GM20000 (cell line): ENCODE measurements at places on chromosomes 16 and 17.
A peak's percentile ranks its signal among the peaks of the same experiment; 100 is the strongest.

DNA sequence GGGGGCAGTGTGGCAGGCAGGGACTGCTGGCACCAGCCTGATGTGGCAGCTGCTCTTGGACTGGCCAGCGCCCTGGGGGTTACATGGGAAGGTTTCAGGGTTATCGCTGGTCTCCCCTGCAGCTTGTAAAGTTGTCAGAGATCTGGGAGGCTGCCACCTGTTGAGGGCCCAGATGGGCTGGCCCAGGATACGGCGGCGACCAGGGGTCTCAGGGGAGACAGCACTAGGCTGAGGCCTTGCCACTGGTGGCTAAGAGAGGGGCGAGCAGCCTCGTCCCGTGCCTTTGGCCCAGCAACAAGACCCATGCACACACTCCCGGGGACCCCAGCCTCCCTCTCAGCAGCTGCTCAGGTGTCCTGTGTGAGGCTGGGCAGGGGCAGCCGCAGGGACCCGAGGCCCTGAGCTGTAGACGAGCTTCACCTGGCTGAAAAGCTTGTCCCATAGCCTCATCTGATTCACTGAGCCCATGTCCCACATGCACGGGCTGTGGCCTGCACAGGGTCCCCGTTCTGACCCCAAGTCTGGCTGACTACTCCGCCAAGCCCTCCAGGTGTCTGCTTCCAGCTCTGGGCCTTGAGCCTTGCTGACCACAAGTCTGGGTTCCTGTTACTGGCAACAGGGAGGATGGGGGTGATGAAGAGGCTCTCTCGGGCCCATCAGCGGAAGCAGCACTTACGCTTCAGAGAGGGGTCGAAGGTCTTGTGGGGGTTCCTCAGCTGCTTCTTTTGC lies 6.2 kb downstream of the DUS1L start:
- DNase-seq = no peak

DNA sequence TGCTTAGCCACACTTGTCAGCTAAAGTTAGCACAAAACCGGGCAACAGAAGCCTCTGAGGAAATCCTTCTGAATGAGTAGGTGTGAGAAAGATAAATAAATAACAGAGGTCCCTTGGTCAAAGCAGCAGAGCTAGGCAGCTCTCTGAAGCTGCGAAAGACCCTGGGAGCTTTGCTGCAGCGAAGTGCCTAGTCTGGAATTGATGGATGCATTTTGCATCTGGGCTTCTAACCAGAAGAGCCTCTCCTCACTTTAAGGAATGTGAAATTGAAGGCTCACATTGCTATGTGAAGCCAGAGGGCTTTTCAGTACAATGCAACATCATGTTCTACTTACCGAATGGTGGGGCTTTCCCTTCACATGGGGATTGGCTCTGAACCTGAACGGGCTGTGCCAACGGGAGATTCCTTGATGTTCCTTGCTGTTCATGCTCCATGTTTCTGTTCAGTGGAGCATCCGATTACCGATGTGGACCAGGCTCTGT lies 274.6 kb downstream of the HS3ST3B1 start:
- no peak for DNase-seq

DNA sequence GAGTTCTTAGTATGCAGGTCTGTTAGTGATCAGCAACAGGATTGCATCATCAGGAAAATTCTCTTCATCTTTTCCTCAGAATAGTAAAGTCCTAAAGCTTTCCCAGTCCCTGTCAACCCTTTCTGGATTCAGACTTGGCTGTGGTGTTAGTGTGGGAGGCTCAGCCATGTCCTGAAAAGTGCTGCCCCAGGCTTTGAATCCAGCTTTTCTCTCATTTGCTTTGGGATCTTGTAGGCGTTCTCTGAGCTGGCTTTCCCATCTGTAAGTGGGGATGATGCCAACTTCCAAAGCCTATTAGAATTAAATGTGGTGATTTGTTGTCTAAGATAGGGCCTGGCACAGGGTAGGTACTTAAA lies 3.0 kb downstream of the ALKBH5 start:
- DNase-seq = no peak

DNA sequence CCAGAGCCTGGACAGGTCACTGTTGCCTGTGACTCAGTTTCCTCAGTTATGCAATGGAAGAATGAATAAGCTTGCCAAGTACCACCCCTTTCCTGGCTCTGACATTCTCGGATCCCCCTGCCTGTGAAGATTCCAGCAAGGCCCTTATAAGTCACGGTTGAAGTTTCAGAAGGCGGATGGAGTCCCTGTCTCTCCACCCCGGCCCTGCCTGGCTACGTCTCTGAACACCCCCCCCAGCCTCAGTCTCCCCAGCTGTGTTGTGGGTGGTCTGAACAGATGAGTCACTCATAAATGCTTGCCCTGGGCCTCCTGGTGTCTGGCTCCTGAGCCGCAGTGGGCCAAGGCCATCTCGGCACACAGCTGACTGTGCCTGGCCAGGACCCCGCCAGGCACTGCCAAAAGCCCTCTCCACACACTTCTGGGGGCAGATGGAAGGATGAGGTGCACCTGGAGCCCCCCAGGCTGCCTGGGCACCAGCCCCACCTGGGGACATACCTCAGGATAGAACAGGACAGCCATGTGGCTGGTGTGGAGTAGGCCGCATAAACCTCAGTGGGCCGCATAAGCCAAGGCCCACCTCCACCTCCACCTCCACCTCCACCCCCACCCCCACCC lies 15.4 kb downstream of the VASN start:
- no peak for DNase-seq

DNA sequence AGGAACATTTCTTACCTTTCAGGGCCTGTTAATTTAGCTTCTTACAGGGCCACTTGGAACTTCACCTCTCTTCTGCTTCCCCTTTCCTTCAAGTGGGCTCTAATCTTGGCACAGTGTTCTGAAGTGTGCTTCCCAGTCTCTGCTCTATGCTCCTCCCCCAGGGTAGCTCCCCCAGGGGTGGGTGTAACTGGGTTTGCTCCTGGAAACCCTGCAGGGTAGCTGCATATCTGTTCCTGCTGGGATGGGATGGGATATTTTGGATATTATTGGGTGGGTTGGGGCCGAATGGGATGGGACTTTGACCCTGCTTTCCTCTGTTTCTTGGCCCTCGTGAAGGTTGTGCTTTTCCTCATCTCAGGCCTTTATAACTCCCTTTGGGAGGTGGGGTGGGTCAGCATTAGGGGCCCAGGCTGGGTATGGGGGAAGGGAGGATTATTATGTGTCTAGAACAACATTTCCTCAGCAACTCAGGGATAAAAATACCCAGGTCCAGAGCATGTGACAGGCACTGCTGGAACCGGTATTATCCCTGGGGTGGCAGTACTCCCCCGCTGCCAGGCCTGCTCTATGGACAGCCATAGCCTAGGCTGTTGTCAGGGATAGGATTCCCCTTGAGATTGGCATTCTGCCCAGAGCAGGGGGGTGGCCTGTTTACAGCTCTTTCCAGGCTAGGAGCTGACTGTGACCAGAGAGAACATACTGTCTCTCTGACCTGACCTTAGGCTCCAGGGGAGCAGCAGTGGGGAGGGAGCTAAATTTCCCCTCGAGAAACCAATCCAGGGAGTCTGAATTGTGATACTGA lies 5.0 kb downstream of the NFE2L1 start:
- DNase-seq = no peak

DNA sequence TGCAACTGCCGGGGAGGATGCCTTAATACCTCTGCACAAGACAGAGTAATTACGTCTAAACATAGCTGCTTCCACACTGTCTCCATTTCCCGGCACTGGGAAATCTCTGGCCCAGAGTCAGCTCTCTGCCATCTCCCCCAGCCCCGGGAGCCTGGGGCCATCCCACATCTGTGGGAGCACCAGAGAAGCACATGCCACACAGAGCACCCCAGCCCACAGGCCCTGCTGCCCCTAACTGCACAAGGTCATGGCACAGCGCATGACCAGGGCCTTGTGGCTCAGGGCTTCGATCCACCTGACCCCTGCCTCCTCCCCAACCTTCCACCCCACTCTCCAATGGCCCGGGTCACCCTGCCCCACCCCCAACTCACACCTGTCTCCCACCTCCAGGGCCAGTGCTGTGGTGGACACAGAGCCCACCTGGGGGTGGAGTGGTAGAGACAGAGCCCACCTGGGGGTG lies 36.6 kb upstream of the RBFOX3 start:
- DNase-seq = no peak

DNA sequence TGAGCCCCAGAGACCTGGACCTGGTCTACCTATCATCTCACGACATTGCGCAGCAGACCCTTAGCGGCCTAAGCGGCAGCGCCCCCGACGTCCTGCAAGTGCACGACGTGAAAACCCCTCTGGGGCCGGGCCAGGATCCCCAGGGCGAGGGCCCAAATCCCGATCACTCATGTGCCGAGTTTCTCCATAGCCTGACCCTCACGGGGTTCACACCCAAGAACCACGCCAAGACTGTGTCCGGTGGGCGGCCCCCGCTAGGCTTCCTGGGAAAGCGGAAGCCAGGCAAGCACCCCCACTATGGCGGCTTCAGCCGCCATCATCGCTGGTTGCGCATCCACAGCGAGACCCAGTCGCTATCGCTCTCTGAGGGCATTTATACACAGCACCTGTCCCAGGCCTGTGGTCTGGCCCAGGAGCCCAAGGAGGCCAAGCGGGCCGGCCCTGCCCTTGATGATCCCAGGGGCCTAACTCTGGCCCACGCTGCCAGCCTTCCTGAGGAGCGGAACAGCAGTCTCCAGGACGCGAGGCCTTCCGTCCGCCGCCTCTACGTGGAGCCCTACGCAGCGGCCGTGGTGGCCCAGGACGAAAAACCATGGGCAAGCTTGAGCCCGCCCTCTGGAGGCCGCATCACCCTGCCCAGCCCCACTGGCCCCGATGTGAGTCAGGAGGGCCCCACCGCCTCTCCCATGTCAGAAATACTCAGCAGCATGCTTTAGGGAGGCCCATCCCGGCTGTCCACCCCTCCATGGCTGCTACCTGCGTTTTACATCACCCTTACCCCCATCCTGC lies 82.8 kb upstream of the NOG start:
- no peak for DNase-seq

DNA sequence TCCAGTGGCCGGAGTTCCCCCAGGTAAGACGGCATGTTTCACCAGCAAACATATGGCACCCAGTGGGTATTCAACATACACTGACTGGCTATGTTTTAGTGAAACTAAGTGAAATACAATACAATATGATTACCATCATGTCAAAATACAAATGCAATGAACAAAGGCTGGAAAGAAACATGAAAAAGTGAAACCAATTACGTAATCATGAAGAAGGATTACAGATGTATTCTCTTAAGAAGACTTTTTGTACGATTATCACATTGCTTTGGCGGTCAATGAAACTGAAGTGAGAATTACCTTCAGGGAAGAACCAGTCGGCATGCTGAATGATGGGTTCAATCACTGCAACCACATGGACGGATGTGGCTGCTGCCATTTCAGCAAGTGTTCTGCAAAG lies 71.7 kb downstream of the ARHGAP17 start:
- DNase-seq = no peak

DNA sequence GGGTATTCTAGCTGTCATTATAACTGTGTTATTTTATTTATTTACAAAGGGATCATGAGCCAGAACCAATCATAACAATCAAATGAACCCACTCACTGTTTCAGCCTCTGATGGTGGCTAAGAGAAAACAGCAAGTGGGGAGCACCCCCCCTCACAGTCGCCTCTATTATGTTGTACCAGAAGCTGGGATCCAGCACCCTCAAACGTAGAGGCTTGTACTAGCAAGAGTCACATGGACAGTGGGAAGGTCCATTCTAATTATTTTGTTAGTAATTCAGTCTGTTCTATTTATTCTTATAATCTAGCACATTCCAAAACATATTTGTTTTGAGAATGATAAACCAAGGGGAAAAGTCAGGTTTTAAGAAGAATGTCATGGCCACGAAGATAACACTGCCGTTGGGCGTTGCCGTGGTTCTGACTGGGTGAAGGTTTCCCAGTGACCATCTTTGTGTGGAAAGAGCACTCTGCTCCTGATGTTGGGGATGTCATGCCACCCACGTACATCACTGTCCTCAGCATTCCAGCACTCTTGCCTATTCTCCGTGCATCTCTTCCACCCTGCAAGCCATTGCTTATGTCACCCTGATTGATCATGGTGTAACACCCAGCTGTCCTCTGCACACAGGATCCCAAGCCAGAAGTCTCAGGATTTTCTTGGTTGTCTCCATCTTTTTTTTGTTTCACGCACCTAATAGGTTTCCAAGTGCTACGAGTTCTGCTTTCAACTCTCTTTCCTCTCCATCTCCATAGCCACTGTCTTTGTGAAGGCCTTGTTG lies 205.8 kb downstream of the PRKCA start:
- no peak for DNase-seq

DNA sequence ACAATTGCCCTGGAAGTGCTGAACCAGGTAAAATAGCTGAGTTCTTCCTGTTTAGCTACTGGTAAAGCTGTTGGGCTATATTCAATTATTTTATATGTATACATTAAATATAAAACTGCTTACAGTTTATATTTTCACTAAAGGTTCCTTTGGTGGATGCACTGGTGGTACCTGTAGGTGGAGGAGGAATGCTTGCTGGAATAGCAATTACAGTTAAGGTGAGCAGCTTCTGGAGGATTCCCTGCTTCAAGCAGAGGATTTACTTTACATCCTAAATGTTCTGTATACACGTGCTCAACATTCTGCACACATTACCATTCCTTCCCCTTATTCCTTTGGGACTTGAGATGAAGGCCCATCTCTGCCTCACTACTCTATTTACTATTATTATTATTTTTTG lies 14.9 kb downstream of the TSR1 start:
- no peak for DNase-seq

DNA sequence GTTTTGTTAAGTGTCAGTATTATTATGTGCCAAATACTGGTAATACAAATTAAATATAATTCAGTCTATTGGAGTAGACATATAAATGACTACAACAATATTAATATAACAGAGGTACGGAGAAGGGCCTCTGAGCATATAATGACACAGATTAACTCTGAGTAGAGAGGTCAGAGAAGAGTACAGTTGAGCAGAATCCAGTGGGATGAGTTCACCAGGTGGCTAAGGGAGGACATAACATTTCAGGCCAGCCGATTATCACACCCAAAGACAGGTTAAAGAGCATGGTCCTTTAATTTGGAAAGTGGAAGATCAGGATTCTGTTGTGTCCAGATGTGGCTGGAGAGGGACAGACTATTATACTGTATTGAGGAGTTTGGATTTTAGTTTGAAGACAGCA lies 11.3 kb downstream of the NFATC3 start:
- no peak for DNase-seq

GRCh38 chr16:74034862-74035261 lies 261.8 kb upstream of the PSMD7 start:
- DNase-seq = no peak

DNA sequence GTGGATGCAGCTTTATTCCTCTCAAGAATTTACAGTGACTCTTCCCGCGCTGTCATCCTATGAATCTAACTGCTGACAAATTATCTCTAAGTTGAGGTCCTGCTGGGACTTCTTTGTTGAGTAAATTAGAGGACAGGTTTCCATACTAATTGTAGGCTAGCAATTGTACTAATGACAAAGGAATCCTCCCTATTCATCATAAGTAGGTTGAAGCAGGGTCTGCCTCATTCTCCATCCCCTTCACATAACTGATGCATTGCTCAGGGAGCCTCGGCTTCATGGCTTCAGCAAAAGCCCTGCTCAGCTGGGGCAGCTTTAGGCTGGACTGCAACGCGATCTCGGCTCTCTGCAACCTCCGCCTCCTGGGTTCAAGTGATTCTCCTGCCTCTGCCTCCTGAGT lies 83.1 kb upstream of the IRX6 start:
- DNase-seq = no peak

- peak; percentile 76 for DNase-seq
These were observed 150.8 kb downstream of the SSH2 start for GRCh38 chr17:29778956-29779811.

GRCh38 chr16:74922150-74923138 lies 62.5 kb downstream of the WDR59 start:
- no peak for DNase-seq

GRCh38 chr17:75081611-75082540 lies 5.9 kb upstream of the SLC16A5 start:
- no peak for DNase-seq

- DNase-seq = no peak
These were observed 57.0 kb upstream of the KIFC3 start for GRCh38 chr16:57859331-57859730.
